ENCODE measurements at places on chromosomes 1 and 21. TPM values are rescaled to one million over a fixed set of nuclear protein-coding genes. Genes with fewer than 3 reads are reported as not detected.

GCSAML gene
- not detected for total RNA-seq

U2AF1 gene
- 14.4 TPM for total RNA-seq

GRCh38 chr1:219773775-219774174, 154.6 kb downstream of the SLC30A10 start:
- DNase-seq: peak; percentile 51

DNA sequence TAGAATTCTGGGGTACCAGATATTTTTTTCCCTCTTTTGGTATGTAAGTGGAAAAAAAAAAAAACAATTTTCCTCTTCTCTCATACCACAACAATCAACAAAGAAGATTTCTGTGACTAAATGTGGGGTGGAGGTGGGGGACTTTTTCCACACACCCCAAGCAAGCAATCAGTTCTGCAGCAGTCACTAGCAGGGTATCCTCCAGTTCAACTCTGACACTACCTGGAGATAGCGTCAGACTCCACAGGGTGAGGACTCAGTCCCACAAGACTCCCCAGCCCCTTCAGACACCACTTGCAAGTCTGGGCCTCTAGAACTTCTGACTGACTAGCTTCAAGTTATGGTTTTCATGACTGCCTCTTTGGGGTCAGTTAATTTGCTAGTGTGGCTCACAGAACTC, 6.2 kb downstream of the DHX9 start:
- DNase-seq: no peak

- DNase-seq: no peak
These were observed 191.4 kb downstream of the AKT3 start for GRCh38 chr1:243658594-243659105.
